Activated naive CD4-positive, alpha-beta T cell treated with Interleukin-2 at 50 U/mL for 16 hours (primary cell): ENCODE measurements at places on chromosomes 5 and 9.
A peak's percentile ranks its signal among the peaks of the same experiment; 100 is the strongest.

GRCh38 chr5:126377424-126377823 is 45.8 kb upstream of the GRAMD2B start:
- DNase-seq = no peak

DNA sequence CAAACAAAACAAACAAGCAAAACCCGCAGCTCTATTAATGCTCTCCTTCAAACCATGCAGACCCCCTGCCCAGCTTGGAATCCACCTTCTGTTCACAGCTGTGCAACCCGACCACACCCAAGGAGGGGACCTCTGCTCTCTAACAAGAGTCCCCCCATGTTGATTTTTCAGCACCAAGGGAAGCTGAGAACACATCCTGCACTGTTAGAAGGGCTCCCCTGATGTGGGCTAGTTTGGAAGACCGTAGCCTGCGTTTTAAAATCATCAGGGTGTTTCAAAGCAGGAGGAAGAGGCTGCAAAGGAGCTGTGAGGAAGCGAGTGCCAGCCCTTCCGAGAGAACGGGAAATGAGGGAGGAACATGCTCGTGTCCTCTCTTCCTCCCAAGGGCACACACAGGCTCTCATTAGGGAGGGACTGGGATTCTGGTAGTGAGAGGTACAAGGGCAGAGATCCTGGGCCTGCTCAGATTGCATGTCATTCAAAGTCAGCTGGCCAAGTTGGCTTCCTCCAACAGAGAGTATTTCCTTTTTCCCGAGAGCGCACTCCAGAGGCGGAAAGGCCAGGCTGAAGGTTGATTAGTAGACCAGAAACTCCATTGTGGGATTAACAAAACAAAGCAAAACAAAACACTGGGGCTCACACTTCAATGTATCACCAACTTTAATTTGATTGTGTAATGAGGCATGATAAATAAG is 185.9 kb downstream of the SEMA6A start:
- DNase-seq = no peak

- no peak for DNase-seq
Observed at GRCh38 chr5:121027636-121028035, 563.5 kb downstream of the PRR16 start.

DNA sequence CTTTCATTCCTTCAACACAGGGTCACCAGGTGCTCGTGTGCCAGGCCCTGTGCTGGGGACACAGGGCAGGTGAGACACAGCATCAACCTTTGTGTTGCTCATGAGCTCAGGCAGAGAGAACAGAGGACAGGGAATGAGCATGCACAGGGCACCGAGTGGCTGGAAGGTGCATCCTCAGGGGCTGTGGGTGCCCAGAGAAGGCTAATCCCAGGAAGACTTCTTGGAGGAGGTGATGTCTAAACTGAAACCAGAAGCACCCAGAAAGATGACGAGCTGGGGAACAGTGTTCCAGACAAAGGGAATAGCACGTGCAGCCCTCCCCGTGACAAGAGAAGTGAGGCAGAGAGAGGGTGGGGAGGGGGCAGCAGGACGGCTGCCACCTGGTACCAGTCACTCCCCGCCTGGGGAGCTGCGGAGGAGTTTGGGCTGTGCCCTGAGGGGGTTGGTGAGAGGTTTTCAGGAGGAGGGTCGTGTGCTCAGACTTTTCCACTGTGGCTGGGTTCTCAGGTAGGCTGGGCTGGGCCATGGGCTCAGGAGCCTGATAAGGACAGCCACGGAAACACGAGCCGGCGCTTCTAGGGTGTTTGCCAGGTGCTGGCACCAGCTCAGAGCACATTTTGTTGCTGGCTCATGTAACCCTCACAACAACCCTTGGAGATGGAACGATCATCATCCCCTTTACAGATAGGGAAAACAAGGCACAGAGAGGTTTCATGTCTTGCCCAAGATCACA is 46.0 kb downstream of the HMCN2 start:
- DNase-seq = no peak

- peak; percentile 84 for DNase-seq
Observed at GRCh38 chr5:180328296-180329137, 24.6 kb downstream of the GFPT2 start.

- DNase-seq = peak; percentile 82
Observed at GRCh38 chr5:160467555-160468362, 46.1 kb downstream of the PTTG1 start.

- no peak for DNase-seq
Observed at GRCh38 chr9:100670719-100671118, 92.8 kb downstream of the CAVIN4 start.

GRCh38 chr5:1760656-1761452 is 38.8 kb downstream of the MRPL36 start:
- DNase-seq = no peak

DNA sequence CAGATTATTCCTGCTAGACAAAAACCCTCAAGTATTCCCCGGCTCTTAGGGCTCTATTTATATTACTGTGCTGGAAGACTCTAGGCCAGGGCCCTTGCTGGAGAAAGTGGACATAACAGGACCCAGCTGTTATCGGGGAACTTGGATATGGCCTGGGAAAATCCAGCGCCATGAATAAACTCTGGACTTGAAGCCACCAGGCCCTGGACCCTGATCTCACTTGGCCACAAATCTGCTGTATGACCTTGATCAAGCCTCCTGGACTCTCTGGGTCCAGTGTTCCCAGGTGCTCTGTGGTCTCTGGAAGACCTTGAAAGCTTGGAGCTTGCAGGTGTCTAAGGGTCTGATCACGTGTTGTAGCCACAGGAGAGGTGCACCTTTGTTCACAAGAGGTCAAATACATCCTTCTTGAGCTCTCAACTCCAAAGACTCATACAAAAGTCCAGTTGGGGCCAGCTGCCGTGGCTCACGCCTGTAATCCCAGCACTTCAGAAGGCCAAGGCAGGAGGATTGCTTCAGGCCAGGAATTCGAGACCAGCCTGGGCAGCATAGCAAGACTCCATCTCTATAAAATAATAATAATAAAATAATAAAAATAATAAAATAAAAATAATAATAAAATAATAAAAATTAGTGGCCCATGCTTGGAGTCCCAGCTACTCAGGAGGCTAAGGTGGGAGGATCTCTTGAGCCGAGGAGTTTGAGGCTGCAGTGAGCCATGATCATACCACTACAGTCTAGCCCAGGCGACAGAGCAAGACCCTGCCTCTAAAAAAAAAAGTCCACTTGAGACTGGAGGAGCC is 26.5 kb downstream of the COL27A1 start:
- DNase-seq = no peak

DNA sequence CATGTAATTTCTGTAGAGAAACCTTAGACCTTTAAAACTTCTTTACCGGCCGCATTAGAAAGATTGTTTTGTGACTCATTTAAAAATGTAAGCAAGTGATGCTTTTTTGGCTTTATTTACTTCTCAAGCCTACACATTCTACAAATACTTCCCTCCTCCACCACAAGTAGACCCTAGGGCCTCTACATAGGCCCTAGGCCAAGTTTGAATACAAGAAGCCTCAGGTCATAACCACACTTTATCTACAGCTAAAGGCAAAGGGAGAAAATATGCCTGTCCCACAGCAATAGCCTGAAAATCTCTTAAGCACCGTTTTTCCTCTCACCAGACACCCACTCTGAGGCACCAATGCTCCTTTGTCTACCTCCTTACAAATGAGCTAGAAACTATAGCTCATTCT is 53.9 kb downstream of the CSNK1A1 start:
- DNase-seq = no peak

GRCh38 chr9:22731786-22732185 is 285.2 kb downstream of the DMRTA1 start:
- DNase-seq = no peak

GRCh38 chr5:85345818-85346217 is 961.1 kb upstream of the EDIL3 start:
- DNase-seq = no peak

DNA sequence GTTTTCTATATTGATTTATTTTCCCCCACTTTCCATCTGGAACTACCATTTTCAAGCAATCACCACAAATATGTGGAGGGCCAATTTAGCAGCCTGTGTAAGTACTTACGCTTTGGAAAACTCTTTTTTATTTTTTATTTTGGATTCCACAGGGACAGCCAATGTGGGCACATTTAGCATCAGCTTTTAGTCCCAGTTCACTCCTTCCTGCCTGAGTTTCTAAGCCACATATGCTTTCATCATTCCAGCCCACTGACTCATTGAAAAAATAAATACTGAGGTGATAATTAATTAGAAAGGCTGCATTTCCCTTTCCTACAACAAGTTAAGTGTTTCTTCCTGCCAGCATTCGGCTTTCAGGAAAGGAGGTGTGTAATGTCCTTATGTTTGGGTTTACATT is 76.8 kb downstream of the TMEM167A start:
- no peak for DNase-seq

DNA sequence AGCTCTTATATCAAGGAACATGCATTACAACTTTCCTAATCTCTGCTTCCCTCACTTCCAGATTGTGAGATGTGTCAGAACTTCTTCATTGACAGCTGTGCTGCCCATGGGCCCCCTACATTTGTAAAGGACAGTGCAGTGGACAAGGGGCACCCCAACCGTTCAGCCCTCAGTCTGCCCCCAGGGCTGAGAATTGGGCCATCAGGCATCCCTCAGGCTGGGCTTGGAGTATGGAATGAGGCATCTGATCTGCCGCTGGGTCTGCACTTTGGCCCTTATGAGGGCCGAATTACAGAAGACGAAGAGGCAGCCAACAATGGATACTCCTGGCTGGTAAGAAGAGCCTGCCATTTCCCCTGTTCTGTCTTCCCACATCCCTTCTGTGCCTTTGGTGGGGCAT is 15.1 kb downstream of the PRDM9 start:
- DNase-seq = no peak

DNA sequence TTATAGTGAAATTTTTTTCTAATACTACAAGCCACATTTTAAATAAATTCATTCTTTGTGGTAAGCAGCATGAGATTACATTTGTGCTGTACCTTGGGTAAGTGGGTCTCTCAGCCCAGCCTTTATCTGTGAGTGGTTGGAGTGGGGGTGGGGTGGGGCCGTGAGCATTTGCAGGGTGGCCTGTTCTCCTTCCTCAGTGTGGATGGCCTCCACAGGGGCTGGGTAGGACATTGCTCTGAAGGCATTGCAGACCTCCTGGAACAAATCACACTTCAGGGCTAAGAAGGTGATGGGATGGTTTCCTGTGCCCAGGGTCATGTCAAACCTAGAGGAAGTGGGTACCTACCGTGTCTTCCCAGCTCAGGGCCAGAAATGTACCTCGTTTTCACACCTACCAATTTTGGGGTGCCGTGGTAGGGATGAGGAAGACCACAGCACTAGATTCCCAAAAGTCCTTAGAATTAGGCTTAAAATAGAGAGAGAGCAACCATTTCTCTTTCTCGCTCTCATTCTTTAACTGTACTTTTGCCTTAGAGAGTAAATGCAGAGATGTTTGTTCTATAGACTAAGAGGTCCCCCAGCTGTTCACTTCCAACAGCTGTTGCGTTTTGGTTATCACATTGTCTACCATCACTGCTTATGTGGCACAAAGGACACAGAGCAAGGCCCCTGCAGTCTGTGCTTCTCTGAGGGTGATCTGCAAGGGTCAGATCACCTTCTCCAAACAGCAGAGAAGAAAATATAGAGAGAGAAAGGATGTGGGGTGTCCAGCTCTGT is 83.4 kb upstream of the CTSL start:
- DNase-seq = no peak

GRCh38 chr9:80732506-80732905 is 956.8 kb downstream of the TLE1 start:
- no peak for DNase-seq

DNA sequence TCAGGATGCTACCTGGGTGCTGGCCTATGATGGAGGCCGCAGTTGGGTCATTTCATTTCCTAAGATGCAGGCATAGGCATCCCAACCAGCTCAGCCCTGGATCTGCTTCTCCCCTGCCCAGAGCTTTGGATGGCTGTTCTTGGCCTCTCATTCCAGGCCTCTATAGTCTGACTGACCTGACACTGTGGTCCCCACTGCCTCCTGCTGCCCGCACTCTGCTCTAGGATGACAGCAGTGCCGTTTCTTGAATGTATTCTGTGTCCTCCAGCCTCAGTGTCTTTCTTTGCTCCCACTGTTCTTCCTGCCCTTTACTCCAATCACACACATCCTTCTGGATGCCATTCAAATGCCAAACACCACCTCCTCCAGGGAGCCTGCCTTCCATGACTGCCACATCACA is 235.7 kb downstream of the HSPA4 start:
- DNase-seq = peak; percentile 13

GRCh38 chr5:53578854-53579253 is 18.4 kb downstream of the NDUFS4 start:
- no peak for DNase-seq

DNA sequence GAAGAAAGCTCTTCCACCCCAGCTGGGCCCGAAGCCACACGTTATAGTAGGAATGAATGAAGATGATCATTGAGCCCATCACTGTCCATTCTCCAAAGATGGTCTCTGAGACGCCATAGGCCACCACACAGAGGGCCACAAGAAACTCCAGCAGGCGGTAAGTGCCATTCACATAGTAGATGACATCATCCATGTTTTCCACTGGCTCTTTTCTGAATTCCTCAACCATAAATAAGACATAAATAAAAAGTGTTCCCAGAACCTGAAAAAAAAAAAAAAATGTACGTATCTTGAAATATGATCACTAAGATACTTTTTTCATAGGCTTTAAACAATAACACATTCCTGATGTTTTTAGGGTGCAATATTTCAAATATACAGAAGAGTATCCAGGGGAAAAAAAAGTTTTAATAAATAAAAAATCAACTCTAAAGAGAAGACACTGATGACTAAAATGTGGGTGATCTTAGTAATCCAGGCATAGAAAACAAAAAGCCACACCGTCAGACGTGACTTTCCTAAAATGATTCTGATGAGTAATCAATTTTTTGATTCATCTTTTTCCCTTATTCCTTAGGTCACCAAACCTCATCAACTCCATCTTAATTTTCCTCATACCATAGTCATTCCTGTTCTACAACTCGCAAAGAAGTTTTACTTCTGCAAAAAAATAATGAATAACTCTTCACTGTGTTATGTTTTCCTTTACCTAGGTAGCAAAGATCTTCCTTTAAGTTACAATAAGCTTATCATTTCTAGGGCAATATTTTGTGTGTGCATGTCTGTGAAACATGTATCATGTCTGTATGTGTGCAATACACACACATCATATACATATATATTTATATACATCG is 47.8 kb downstream of the RNF145 start:
- DNase-seq = no peak

- DNase-seq = no peak
Observed at GRCh38 chr9:89723469-89724100, 118.8 kb downstream of the GADD45G start.

- DNase-seq = no peak
Observed at GRCh38 chr9:124410321-124410913, 4.8 kb downstream of the PSMB7 start.

DNA sequence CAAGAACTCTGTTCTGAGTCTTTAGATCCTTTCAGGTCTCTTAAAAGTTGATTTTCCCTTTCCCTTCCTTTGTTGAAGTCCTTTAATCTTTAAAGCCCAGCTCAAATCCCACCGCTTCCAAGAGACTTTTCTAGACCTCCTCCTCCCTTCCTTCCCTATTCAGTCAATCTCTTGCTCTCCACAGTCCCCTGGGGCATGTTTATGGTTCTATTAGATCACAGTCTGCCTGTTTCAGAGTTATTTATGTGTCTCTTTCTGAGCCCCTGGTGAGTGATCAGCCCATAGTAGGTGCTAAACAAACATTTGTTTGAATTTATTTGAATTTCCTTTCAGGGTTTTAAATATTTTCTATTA is 7.2 kb upstream of the ARSI start:
- no peak for DNase-seq
